ENCODE measurements at places on chromosomes 7 and 10. TPM values are rescaled to one million over a fixed set of nuclear protein-coding genes. Genes with fewer than 3 reads are reported as not detected.

Gene ITPRID1
- not detected for total RNA-seq

DNA sequence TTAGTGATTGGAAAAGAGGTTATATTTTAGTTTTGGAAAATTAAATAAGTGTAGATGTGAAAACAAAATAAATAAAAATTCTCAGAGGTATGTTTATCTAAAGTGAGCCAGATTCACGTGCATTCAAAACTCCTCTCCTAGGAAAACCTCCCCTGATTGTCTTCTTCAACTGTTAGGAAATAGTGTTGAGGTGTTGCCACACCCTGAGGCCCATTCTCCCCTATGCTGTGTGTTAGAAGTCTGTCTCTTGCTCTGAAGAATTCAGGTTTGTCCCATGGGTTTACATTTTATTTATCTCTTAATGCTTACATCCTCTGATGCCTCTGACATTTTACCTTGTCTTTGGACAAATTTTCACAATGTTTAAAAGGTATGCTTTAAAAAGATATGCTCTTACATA is 40.3 kb downstream of the PTPRE start:
- no peak for DNase-seq

DNA sequence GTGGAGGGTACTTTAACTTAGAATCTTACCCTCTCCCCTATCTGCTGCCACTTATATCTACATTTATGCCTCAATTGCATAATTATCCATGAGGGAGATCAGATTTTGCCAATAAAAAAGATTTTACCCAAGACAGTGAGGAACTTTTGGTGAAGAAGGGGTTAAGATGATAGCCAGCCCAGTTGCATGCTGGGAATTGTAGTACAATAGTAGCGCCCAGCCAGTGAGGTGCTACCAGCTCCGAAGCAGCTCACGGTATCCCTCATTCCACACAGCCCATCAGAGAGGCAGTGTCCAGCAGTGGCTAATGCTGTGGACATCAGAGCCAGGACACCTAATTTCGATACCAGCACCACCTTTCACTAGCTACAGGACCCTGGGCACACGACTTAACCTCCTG is 5.9 kb upstream of the LGI1 start:
- no peak for DNase-seq

DNA sequence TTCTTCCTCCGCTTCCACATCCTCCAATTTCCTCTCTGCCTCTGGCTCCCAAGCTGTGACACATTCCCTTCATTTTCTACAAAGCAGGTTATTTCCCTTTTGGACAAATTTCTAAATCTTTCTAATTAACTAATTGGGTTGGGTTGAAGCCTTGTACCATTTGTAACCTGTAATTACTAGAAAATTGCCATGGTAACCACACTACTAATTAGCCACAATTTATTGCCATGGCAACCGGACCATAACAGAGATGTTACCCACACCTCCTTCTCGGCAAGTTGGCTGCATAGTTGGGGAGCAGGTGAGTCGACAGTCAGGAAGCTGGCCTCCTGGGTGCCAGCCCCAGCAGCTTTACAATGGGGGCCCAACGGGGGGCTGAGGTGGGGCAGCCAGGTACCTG is 61.6 kb downstream of the GOLGA7B start:
- DNase-seq, result no peak

DNA sequence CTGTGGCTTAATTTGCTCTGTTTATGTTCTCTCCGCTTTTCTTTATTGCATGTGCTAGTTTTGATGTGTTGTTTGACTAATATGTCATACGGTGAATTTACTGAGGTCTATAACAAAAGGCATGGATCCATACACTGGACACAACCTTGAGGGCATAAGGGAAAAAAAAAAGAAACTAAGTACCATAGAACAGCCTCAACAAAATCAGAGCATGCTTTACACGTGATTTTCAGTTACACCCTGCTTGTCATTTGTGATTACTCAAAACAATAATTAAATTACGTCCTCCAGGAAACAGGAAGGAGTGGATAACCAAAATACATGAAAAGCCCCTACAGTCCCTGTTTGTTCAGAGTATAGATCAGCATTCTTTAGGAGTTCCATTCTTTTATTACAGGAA is 150.5 kb downstream of the CRPPA start:
- no peak for DNase-seq

DNA sequence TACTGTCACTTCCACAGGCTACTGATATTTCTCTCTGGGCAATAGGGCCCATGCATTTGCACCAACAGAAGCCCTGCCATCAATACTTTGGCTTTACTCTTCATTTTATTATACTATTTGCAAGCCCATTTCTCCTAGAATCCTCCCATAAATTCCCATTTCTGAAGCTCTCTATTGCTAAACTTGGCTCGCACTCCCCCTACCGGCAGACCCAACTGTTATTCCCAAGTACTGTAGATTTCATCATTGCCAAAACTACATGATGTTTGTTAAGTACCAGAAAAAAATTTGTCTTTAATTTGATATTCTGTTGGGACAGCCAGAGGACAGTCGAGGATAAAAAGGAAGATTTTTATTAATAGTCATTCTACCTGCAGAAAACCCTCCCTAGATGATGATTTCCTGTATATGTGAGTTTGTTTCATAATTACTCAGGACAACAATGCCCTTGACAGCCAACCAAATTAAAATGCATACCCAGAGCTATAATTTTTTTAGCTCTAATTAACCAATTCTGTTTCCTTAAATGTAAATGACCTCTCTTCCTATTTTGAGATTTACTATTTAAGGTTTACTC is 298.6 kb downstream of the REEP3 start:
- DNase-seq, result no peak

GRCh38 chr10:15197276-15197675 is 28.8 kb upstream of the NMT2 start:
- DNase-seq, result no peak

- no peak for DNase-seq
Measured at GRCh38 chr7:157675427-157675927, 338.7 kb downstream of the DNAJB6 start.

GRCh38 chr10:129853562-129853903 is 110.5 kb downstream of the EBF3 start:
- no peak for DNase-seq

GRCh38 chr7:94115316-94115715 is 111.2 kb upstream of the BET1 start:
- no peak for DNase-seq

DNA sequence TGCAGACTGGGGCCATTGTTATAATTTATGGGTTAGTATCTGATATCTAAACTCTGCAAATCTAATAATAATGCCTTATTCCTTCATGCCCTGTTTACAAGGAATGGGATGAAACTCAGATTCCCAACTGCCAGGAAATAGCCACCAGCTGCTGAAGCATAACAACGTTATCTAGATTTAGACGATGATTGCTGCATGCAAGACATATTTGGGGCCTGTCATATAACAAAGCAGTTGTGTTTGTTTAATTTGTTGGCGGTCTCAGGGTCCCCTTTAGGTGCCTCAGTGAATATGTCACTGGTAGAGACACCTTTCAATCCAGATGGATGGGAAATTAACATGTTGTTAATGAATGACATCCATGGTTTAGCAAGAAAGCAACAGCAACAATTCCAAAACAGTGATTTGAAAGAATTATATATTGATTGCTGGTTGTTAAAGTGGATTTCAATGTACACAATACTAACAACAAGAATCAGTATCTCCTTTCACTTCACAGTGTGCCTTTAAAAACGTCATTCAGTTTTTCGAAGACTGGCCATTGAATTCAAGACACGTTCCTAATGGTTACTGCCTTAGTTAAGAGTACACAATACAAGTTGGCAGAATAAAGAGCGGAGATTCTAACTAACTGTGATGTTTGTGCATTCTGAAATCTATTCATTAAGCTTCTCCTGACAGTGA is 860.6 kb upstream of the CELF2 start:
- no peak for DNase-seq

- DNase-seq, result no peak
Measured at GRCh38 chr10:52637592-52637991, 135.0 kb downstream of the MBL2 start.

DNA sequence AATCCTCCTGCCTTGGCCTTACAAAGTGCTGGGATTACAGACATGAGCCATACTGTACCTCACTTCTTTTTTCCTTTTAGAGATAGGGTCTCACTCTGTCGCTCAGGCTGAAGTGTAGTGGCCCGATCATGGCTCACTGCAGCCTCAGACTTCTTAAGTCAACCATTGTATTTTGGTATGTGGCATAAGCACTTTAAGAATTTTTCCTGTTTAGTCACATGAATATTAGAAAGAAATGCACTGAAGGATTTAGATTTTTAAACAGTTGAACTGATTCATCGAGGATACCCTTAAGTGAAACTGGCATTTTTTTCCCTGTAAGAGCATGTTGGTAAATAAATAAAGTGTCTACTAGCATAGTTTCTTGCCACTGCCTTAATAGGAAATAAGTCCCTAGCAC is 319.3 kb upstream of the CACNA2D1 start:
- no peak for DNase-seq
